ENCODE measurements at places on chromosomes 1 and 21.

GRCh38 chr1:182149411-182149965 is 88.0 kb upstream of the ZNF648 start:
- no peak for DNase-seq

- no peak for DNase-seq
Measured at GRCh38 chr1:230149751-230150584, 82.9 kb downstream of the GALNT2 start.

DNA sequence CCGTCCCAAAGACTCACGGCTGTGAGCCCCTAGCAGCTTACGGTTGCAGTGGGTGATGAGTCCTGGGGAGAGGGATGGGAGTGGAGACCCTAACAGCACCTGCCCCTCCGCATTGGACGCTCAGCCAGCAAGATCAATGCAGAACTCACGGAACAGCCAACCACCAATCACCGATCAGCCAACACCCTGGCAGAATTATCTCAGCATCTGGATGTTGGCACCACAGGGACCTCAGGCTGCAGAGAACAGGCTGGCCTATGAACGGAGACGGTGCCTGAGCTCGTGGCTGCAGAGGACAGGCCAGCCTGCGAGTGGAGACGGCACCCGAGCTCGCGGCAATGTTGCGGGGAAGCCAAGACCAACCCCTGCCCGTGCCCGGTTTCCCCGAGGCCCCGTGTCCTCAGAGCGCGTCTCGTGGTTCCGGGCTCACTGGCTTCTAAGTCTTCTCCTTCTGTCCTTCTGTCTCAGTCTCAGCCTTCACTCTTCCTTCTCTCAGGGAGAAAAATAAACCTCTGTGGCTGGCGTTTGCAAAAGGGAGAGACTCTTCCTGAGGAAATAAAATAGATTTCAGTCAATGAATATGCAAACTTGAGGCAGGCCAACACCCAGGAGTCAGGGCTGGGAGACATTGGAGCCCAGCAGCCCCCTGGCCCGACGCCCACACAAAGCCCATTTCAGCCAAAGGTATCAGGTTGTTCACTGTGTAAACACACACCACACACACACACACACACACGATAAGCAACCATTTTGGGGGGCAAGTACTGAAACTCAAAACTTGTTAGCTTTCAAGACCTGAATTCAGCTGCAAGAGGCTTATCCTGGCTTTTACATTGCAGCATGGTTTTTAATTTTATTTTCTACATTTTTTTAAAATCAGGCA is 67.8 kb downstream of the SIK1 start:
- DNase-seq, result no peak

GRCh38 chr1:37070126-37070525 is 35.8 kb upstream of the GRIK3 start:
- no peak for DNase-seq

- no peak for DNase-seq
Measured at GRCh38 chr1:197173571-197174507, 27.4 kb upstream of the ASPM start.

DNA sequence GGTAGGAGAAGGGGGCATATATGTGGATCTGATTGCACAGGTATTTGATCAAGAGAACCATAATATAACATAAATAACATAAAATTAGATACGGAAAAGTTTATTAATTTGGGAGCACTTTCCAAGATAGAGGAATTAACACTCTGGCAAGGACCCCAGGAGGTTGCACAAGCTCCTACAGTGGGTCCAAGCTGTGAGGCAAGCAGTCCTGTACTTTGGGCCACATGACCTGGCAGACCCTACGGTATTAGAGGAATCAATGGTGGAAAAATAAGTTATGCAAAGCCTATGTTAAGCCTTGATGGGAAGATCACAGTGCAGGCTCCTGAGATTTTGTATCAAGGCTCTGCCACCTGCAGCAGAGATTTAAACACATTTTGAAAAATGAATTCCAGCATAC is 220.1 kb downstream of the COL24A1 start:
- DNase-seq, result no peak

- DNase-seq, result no peak
Measured at GRCh38 chr21:35511696-35512162, 462.6 kb upstream of the RUNX1 start.

- DNase-seq, result no peak
Measured at GRCh38 chr1:227764019-227764391, 28.8 kb downstream of the SNAP47 start.

GRCh38 chr1:198007687-198008607 is 90.8 kb downstream of the LHX9 start:
- no peak for DNase-seq

DNA sequence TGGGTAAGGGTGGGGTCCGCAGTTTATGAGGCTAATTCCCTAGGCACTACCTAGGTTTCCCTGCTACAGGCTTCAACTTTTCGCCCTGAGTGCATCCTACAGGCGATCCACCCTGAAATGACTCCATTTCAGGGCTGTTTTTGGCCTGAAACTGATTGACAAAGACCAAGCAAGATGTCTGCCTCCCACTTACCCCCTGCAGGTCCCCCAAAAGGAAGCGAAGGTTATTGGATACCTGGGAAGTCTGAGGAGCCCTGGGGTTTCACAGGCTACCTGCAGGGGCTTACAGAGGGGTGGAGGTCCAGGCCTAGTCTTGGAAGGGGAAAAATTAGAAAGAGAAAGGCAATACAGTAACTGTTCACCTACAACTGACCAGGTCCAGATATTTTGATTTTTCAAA is 3.3 kb upstream of the TBX15 start:
- no peak for DNase-seq

DNA sequence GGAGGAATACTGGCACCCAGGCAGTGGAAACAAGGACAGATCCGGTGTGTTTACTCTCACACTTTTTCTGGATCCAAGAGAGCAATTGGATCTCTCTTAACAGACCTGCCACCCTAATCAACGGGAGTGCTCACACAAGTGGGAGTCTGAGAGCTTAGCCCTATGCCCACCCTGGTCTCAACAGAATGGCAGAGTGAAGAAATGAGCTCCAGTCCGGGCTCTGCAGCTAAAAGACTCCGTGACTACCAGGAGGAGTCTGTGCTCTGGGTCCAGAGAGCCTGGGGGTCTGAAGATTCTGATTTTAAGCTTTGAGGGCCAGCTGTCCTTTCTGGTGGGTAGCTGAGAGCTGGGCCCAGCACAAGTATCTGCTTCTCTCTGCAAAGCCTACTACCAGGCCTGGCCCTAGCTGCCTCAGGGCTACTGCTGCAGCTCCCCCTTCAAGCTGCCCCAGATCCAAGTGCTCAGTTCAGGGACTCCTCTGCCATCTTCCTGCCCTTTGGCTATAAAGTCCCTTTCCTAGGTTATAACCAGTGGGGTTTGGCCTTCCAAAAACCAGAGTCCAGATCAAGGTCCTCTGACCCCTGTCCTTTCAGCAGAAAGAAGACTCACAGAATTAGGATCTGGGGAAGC is 3.9 kb downstream of the S100A9 start:
- no peak for DNase-seq

DNA sequence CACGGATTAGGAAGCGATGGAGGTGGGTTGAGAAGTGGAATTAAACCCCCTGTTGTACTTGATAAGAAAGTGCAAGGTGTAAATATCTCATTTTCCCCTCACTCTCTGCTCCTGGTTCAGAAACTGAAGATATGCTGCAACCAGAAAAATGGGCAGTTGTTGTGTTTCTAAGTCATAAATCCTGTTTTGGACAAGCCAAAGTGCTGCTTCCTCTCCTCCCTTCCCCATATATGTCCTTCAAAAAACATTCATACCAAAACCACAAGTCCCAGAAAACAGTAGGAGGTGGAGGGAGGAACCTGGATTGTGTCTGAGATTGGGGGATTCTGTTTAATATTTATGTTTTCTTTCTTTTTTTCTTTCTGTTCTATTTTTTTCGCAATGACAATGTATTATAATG is 13.6 kb upstream of the ZNF362 start:
- no peak for DNase-seq

GRCh38 chr1:3471356-3472087 is 17.1 kb downstream of the ARHGEF16 start:
- no peak for DNase-seq

- DNase-seq, result no peak
Measured at GRCh38 chr1:154174654-154175053, 17.2 kb downstream of the TPM3 start.

GRCh38 chr1:224089583-224089982 is 24.3 kb upstream of the FBXO28 start:
- no peak for DNase-seq

DNA sequence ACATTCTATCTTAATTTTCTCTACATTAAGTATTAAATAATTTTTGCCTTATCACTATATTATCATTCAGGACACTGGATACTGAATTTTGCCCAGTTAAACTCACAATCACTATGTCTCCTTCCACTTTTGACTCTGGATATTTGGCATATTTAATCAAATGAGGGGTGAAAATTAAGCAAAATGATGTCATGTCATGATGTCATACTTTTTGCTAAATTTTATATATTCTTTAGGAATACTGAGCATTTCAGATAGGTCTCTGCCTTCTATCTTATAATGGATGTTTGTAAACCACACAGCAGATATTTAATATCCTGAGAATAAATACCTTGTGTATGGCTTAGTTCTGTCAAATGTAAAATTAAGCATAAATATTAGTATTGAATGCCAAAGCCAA is 79.5 kb upstream of the HIVEP3 start:
- DNase-seq, result no peak

DNA sequence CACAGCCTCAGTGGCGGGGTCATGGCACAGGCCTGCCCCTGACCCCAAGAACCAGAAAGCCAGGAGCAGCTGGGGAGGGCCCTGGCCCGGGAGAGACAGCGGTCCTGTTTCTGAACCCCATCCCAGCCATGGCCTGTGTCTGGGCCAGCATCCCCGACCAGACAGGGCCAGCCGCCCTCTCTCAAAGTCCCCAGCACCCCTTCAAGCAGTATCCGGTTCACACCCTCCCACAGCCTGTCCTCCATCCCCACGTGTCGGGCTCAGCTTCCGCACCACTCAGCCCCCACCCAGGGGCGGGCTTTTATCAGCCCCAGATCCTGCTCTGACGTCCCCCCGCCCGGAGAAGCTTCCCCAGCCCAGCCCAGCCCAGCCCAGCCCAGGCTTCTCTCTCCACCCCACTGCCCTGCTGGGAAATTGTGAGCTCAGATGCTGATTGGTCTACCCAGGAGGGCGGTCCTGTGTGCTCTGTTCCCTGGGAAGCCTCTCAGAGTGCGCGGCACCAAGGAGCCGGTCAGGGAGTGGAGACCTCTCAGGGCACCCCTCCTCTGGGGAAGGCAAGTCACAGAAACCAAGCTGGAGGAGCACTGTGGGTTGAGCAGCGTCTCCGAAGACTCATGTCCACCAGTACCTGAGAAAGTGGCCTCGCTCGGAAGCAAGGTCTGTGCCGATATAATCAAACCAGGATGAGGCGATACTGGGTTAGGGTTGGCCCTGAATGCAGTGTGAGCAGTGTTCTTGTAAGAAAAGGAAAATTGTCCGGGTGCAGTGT is 4.7 kb upstream of the FAAP20 start:
- DNase-seq, result peak; percentile 59

DNA sequence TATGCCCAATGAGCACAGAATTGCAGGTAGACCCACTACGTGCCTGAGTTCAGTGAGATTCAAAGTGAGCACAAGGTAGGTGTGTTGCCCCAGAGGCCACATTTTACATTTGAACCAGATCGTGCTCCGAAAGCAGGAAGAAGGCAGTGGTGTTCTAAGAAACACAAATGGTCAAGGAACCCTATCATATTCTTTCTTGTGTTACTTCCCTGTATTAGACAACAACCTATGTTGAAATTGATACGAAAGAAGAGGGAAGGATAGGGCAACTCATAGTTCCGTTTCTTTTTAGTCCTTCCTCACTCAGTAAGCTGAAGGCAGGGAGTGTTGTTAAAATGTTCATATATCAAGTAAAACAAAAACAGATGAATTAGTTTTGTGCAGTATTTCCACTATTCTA is 33.9 kb downstream of the OLFML2B start:
- DNase-seq, result no peak

DNA sequence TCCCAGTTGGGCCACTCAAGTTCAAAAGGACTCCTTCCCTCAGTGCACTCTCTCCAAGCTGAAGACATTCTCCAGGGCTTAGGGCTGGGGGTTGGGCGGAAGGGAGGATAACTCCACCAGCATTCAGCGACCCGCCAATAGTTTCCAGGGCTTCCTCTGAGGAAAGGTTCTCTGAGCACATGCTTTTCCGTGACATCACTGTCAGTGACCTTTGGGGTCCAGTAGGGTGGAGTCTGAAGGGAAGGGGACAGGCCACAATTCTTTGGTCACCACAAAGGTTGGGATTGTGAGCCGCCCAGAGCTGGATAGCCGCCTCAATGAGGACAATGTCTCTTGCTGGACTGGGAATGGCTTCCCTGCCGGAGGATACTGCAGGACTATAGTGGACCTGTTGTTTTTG is 22.8 kb upstream of the RXRG start:
- no peak for DNase-seq

GRCh38 chr21:45809421-45809820 is 165.9 kb downstream of the PCBP3 start:
- DNase-seq, result no peak

DNA sequence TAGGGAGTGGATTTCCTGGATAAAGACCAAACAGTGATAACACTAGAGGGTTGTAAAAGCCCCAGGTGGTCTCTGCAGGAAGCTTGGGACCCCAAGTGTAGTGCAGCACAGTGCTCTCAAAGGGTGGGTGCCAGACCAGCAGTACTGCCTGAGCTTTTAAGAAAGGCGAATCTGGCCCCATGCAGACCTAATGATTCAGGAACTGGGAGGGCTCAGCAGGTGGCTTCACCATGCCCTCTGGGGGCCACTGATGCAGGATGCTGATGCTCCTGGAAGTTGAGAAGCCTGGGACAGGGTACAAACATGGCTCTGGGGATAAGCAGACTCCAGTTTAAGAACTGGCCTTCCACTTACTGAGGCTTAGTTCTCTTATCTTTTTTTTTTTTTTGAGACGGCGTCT is 29.1 kb upstream of the NEK2 start:
- DNase-seq, result peak; percentile 63

DNA sequence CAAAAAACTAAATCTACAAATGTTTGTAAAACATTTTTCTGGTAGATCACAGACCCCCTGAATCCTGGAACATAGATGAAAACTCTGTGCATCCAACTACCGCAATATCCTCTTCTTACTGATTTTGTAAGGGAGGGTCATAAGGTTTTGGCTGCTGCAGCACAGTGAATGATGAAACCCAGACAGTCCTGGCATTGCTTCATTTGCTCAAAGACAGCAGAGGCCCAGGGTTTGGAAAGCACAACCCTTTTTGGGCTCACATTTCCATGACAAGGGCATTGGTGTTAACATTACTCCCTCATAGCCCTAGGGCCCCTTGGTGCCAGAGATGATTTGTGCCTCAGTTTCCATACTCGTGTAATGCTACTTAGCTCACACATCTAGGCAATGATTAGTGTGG is 51.2 kb downstream of the PLXNA2 start:
- no peak for DNase-seq

GRCh38 chr1:88528792-88529191 is 155.3 kb upstream of the PKN2 start:
- no peak for DNase-seq

Data from COR-L47 (cell line).